ENCODE measurements at places on chromosomes 4 and X.

DNA sequence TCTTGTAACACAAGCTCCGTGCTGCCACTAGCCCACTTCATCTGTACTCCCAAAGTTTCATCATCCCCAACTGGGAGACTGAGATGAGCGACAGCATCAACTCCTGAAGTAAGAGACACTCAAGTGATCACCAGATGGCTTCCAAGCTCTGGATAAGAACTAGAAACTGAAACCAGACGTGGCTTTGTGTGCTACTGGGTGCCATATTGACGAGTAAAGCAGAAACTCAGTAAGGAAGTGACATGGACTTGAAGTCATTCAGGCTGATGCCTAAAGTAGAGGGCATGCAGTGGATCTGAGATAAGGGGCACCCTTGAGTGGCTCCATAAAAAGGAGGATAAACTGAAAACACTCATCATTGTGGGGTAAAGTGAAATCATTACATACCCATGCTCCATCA lies 72.4 kb downstream of the PCYT1B start:
- no peak for DNase-seq

GRCh38 chr4:138870737-138871554 lies 144.6 kb upstream of the NOCT start:
- peak; percentile 74 for DNase-seq

DNA sequence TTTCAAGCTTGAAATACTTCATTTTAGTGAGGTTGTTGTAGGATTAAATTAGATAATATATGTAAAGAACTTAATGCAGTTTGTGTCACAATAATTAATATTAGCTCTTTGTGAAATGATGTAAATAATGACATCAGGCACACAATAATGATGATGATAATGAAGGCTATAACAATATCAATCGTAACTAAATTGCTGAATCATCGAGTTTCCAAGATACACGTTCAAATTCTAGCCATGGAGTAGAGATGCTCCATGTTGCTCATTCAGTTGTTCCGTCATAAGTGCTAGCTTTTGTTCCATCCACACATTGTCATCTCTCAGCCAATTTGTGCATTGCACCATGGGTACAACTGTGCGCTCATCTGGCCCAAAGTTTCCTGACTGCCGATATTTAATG lies 83.1 kb downstream of the CPXCR1 start:
- DNase-seq, result no peak

GRCh38 chr4:111228874-111229273 lies 606.0 kb upstream of the PITX2 start:
- peak; percentile 48 for DNase-seq

DNA sequence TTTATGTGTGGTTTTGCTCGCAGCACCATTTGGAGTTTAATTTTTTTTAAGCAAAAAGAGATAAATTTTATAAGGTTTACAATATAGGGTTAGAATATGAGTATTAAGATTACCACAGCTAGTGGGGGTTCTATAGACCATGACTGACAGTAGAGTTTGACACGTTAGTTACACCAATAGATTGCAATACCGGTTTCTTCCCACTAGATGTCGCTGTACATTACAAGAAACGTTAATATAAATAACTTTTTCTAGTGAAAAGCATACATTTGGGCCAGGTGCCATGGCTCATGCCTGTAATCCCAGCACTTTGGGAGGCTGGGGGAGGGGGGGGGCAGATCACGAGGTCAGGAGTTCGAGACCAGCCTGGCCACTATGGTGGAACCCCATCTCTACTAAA lies 433.6 kb downstream of the MAGEB5 start:
- DNase-seq, result no peak

All from fibroblast of skin of abdomen (primary cell).